ENCODE measurements at places on chromosomes 5 and 9.

DNA sequence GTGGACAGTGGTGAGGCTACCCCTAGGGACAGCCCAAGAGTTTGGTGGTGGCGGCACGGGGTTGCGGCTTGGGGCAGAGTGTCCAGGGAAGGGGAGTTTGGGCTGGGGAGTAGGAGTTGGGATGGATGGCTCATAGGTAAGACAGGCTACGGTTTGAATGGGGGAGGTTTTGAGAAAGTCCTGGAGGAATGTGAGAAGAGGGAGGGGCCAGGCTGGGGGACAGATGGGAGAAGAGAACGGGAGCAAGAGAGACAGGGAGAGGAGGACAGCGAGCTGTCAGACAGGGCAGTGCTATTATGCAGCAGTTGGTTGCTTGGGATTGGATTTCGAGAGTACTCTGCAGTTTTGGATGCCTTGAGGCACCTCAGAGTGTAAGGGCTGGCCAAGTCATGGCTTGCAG lies 24.5 kb downstream of the PSD2 start:
- DNase-seq = no peak

GRCh38 chr5:133111299-133111698 lies 59.5 kb downstream of the HSPA4 start:
- peak; percentile 51 for DNase-seq

DNA sequence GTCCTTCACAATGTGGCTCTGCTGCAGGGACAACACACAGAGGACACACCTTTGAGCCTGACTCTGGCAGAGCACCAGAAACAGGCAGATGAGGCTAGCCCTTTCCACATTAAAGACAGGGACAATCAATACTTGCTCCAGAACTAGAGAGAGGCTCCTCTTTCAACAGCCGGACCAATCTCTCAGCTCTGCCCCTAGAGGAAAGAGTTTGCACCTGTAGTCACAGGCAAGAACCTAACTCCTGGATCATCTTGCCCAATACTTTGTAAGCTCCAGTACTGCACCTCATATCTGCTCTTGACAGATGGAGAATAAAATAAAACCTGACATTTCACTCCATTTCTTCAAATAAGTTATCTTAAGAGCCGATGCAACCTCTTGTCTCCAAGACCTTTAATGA lies 52.1 kb downstream of the EPB41L4A start:
- DNase-seq = no peak

DNA sequence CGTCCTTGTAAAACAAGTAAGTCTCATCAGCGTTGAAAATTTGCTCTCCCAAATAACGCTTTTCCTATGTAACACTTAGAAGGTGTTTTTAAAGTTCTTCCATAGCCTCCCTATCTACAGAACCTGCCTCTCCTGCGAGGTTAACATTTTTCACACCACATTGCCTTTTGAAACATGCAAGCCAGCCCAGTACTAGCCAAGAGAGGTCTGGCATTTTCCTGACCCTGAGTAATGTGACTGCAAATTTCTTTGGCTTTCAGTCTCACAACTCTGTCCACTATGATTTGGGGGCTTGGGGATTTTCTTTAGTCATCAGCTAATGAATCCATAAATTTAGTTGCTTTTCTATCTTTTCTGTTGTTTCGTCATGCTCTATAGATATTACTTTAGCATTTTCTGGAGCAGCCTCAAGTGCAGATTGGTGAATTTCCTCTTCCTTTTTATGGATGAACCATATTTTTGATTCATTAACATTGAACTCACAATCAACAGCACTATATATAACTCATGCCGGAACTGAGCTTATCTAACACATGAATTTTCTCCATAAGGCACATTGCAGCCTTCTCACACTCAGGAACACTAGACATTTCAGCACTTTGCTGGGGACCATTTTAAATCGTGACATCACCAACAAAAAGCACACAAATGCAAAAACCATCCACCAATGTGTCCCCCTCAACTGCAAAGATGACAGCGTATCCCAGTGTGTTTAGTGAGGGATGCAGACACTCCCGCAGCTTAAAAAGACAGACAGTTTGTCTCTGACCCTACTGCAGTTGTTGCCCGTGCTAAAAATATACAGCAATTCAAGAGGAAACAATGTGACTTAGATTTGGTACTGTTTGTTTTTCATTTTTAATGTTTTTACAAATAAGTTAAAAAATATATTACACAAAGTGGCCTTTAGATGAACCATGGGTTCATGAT lies 77.2 kb upstream of the SPATA31C2 start:
- no peak for DNase-seq

DNA sequence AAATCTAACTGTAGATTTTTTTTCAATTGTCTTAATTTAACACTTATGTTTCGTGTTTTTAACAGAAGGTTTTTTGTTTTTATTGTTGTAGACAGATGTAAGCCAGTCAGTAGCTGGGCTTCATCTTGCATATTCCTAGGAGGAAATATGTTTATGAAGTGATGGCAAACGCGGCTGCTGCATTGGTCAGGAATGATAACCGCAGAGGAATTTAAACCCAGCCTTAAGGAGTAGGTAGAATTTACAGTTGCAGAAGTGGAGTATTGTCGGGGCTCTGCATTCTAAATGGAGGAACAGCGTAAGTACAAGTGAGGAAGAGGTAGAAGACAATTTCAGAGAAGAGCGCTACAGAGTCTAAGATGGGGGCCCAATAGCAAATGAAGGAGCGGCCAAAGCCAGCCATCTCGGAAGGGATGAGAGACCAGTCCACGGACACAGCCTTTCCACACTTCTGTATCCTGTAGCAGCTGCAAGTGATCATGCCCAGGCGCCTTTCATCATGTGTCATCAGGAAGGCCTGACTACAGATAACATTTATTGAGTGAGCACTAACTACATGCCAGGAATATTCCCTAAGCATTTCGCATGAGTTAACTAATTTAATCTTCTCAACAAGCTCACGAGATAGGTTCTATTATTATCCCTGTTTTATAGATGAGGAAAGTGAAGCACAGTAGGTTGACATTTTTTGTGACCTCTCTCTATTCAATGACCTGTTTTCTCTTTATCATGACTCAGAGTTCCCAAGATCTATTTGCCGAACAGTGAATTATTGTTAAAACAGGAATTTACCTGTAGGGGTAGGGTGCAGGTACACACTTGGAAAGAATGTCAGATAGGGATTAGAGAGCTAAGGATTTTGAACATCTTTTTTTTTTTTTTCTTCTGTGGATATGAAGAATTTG lies 38.1 kb downstream of the CMYA5 start:
- no peak for DNase-seq

DNA sequence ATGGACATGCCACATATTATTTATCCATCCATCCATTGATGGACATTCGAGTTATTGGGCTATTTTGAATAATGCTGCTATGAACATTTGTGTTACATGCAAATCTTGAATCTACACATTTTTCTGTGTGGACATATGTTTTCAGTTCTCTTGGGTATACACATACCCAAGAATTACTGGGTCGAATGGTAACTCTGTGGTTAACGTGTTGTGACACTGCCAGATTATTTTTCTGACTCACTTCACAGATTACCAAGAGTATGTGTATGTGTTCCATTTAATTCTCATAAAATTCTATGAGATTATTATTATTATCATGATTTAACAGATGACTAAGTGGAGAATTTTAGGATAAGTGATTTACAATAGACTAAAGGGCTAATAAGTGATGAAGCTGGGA lies 26.7 kb downstream of the CYFIP2 start:
- DNase-seq = no peak

Data from D721Med (cell line).